ENCODE measurements at places on chromosomes 2 and 18. TPM values are rescaled to one million over a fixed set of nuclear protein-coding genes. Genes with fewer than 3 reads are reported as not detected.

DNA sequence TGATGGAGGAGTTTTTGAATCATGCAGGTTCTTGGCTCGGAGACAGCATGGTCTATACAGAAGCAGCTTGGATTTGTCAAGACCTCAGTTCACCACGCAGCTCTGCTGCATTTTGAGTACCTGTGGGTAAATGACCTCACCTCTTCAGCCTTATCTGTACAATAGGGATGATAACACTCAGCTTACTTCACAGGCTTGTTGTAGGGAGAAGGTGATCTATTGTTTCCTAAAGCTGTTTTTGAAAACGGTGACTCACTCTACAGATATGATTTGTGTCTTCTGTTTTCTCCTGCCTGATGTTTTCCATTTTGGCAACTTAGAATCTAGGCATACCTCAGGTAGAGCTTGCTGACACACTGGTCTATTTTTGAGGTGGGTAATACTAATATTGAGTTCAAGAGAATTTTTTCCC lies 80.3 kb downstream of the FMNL2 start:
- H3K4me1 ChIP-seq: peaks cover 30% of the 10 kb centered on the region
- H3K27ac ChIP-seq: no peak overlapping the region
- H3K36me3 ChIP-seq: peaks cover 4% of the 10 kb centered on the region
- DNase-seq: no peak

DNA sequence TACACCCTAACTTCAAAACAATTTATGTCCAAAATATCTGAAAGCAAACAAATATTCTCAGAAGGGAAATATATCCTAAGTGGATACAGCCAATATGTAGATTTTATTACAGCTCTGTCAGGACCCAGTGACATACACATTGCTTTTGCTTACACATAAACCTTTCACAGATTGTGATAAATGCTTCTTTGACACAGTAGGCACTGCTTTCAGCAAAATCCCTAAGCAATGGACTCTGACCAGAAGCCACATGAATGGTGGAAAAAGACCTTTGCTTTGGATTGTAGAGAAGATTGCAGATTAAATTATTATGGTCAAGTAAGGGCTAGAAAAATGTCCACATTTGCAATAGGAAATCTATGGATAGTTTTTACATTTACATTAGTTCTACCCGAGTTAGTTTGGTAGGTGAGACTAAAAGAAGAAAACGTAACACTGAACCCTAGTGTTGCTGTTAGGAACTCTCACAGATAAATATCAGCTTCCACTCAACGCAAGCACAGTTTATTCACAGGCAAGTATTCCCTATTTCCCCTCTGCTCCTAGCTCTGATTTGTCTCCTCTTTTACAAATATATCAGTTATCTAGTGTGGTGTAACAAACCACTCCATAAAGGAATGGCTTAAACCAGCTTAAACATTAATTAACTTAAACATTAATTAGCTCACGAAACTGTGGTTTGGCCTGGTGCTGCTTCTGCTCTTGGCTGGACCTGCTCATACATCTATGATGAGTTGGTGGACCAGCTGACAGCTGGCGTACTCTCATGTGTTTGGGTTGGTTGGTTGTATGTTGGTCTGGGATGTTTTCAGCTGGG lies 23.6 kb upstream of the SERPINE2 start:
- H3K36me3 ChIP-seq: no peaks in the 10 kb centered on the region
- no peaks in the 10 kb centered on the region for H3K27me3 ChIP-seq
- no peak overlapping the region for H3K4me3 ChIP-seq
- H3K27ac ChIP-seq: no peak overlapping the region
- no peak for DNase-seq

DNA sequence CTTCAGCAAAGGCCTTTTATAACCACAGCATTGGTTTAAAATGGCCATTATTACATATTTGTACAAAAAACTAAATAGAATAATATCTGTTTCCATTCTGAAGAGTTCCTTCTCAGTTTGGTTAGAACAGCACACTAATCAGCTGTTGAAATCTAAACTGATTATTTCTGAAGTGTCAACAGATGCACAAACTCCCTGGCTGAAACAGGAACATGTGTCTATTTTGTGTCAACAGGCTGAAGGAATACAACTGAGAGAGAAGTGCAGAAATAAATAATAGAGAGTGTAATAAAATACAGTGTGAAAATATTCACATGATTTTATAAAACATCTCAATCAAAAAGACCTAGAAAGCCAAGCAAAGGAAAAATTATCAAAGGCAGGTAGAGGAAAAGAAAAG lies 29.7 kb downstream of the IKZF2 start:
- H3K4me3 ChIP-seq: no peak overlapping the region
- H3K36me3 ChIP-seq: peaks cover 2% of the 10 kb centered on the region
- no peaks in the 10 kb centered on the region for H3K27me3 ChIP-seq
- peaks cover 36% of the 10 kb centered on the region for H3K4me1 ChIP-seq
- no peak overlapping the region for H3K27ac ChIP-seq

DNA sequence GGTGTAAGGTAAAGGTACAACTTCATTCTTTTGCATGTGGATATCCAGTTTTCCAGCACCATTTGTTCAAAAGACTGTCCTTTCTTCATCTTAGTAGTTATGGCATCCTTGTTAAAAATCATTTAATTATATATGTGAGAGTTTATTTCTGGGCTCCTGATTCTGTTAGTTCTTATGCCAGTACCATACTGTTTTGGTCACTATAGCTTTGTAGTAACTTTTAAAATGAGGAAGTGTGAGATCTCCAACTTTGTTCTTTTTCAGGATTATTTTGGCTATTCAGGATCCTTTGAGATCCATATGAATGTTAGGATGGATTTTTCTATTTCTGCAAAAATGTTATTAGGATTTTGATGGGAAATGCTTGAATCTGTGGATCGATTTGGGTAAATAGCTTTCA lies 16.8 kb downstream of the ACTR3 start:
- H3K36me3 ChIP-seq: peaks cover 4% of the 10 kb centered on the region
- no peak for DNase-seq
- no peak overlapping the region for H3K4me3 ChIP-seq
- H3K27ac ChIP-seq: no peak overlapping the region

DNA sequence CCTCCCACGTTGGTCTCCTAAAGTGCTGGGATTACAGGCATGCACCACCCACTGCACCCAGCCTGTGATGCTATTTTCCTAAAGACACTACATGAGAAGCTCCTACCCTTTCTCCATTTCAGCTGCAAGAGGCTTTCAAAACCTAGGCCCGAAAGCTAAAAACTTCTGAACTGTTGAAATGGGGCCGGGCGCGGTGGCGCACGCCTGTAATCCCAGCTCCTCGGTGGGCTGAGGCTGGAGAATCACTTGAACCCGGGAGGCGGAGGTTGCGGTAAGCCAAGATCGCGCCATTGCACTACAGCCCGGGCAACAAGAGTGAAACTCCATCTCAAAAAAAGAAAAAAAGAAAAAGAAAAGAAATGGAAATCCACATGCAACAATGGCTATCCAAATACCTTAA lies 18.1 kb upstream of the ANXA4 start:
- no peak overlapping the region for H3K27ac ChIP-seq
- no peak overlapping the region for H3K4me3 ChIP-seq
- H3K27me3 ChIP-seq: peaks cover 2% of the 10 kb centered on the region
- no peak for DNase-seq

DNA sequence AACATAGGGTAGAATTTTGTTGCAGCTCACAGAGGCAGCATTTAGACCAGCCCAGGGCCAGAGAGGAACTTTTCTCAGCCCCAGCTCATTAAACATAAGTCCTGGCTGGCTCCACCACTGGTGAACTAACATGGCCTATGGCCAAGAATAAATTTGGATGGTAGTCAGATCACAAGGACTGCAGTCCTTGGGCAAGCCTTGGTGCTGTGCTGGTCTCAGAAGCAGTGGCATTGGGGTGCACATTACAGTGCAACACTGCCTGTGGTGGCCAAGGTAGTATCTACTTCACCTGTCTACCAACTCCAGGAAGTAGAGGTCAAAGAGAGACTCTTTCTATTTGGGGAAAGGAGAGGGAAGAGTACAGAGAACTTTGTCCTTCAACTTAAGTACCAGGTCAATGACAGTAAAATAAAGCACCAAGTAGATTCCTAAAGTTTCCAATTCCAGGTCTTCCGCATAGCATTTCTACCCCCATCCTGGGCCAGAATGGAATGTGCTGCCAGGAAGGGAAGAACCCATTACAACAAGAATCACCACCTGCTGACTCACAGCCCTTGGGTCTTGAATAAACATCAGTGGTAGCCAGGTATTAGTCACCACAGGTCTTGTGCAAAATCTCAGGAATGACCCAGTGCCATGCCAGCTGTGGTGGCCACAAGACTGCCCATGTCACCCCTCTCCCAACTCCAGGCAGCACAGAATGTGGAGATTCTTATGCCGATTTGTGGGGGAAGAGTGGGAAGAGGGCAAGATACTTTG lies 155.4 kb upstream of the FSIP2 start:
- H3K36me3 ChIP-seq: peaks cover 5% of the 10 kb centered on the region
- no peak for DNase-seq
- H3K4me1 ChIP-seq: no peaks in the 10 kb centered on the region
- no peak overlapping the region for H3K4me3 ChIP-seq
- no peaks in the 10 kb centered on the region for H3K27me3 ChIP-seq

GRCh38 chr18:8689517-8689916 lies 15.8 kb upstream of the MTCL1 start:
- H3K36me3 ChIP-seq: no peaks in the 10 kb centered on the region
- no peak overlapping the region for H3K4me3 ChIP-seq
- H3K4me1 ChIP-seq: peaks cover 15% of the 10 kb centered on the region
- no peak for DNase-seq
- no peak overlapping the region for H3K27ac ChIP-seq
- H3K27me3 ChIP-seq: no peaks in the 10 kb centered on the region

DNA sequence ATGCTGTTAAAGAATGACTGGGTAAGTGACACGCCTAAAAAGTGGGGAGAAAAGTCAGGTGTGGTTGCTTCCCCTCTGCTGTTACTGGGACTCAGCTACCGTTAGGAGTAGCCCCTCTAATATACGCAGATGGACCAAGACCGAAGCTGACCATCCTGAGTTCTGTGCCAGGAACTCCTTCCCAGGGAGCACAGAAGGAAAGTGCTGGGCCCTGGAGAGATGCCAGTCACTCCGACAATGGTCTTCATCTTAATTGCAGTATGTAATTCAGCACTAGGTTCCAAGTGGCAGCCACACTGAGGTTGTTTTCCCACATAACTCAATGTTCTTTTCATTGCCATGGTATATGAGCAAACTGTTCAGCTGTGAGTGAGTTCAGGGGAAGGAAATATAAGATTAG lies 19.6 kb upstream of the TMEM200C start:
- H3K36me3 ChIP-seq: no peaks in the 10 kb centered on the region
- no peak overlapping the region for H3K4me3 ChIP-seq
- no peak overlapping the region for H3K27ac ChIP-seq
- no peaks in the 10 kb centered on the region for H3K4me1 ChIP-seq
- DNase-seq: no peak
- peaks cover 3% of the 10 kb centered on the region for H3K27me3 ChIP-seq

- no peaks in the 10 kb centered on the region for H3K4me1 ChIP-seq
- no peaks in the 10 kb centered on the region for H3K36me3 ChIP-seq
- no peaks in the 10 kb centered on the region for H3K27me3 ChIP-seq
- DNase-seq: no peak
- no peak overlapping the region for H3K27ac ChIP-seq
Measured at GRCh38 chr2:27875089-27875881, 14.9 kb downstream of the RBKS start.

DNA sequence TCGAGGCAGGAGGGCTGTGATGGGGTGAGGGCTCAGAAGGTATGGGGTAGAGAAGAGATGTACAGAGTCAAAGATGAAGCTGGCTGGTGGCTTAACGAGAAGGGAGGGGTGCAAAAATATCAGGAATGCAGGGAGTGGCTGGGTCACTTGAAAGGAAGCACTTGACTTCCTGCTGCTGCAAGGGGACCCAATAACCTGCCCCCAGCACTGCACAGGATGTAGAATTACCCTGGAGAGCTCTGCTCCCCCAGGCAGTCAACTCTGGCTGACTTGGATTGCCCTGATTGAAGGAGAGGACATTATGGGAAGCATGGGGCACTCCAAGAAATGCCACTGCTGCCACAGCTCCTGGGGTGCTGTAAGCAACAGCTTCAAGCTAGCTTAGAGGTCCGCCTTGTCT lies 41.8 kb downstream of the CFAP221 start:
- no peak overlapping the region for H3K27ac ChIP-seq
- no peaks in the 10 kb centered on the region for H3K36me3 ChIP-seq
- peaks cover 13% of the 10 kb centered on the region for H3K27me3 ChIP-seq
- H3K4me3 ChIP-seq: no peak overlapping the region
- no peaks in the 10 kb centered on the region for H3K4me1 ChIP-seq
- DNase-seq: no peak

- no peak for DNase-seq
- H3K4me1 ChIP-seq: peaks cover 3% of the 10 kb centered on the region
- H3K27ac ChIP-seq: no peak overlapping the region
- H3K27me3 ChIP-seq: peaks cover 5% of the 10 kb centered on the region
- no peaks in the 10 kb centered on the region for H3K36me3 ChIP-seq
- H3K4me3 ChIP-seq: no peak overlapping the region
Measured at GRCh38 chr18:49652881-49653724, 91.2 kb downstream of the LIPG start.

DNA sequence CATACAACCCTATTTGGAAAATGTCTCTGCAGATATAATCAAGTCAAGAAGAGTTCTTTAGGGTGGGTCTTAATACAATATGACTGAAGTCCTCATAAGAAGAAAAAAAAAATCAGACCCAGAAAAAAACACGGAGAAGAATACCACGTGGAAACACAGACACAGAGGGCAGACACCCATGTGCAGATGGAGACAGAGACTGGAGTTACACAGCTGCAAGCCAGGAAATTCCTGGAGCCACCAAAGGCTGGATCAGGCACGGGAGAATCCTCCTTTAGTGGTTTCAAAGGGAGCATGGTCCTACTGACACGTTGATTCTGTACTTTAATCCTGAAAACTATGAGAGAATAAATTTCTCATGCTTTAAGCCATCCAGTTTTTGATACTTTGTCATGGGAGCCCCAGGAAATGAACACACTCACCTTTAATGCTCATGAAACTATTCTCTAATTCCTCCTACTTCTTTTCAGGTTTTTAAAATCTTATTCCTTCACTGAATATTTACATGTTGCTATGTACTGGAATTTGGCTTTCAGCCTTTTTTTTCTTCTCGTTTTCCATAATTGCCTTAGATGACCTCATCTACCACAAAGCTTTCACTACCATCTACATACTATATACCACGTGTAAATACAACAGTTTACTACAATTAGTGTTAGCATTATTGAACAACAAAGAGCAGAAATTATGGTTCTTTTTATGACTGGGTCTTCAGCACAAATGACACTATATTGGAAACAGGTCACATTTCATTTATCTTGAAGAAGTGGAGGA lies 529.1 kb downstream of the IRS1 start:
- no peak overlapping the region for H3K27ac ChIP-seq
- H3K27me3 ChIP-seq: no peaks in the 10 kb centered on the region
- H3K4me3 ChIP-seq: no peak overlapping the region

DNA sequence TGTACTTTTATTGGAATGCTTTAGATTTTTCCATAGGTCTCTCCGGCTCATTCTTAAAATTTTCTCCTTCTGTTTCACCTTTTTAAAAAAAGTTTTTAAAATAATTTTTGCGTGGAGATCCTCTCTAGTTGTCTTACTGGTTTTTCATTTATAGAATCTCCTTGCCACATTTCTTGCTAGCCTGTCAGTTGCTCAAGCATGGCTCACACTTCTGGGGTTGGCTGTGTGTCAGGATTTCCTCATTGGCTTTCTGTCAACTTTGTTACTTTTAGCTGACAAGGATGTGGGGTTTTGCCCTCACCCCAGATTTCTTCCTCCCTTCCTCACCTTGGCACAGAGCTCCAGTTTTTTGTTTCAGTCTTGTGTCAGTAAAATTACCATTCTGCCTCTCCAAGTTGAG lies 124.6 kb downstream of the ZNF407 start:
- no peak overlapping the region for H3K4me3 ChIP-seq
- no peak for DNase-seq
- no peaks in the 10 kb centered on the region for H3K4me1 ChIP-seq
- H3K27me3 ChIP-seq: no peaks in the 10 kb centered on the region
- no peak overlapping the region for H3K27ac ChIP-seq

The TMEM17 gene
- 2.6 TPM for total RNA-seq

The TMEM37 gene
- 0.40 TPM for total RNA-seq

The UGGT1 gene
- total RNA-seq: 43.7 TPM

The ST6GAL2 gene
- 139 TPM for total RNA-seq
